ENCODE measurements at places on chromosomes 4 and X.

DNA sequence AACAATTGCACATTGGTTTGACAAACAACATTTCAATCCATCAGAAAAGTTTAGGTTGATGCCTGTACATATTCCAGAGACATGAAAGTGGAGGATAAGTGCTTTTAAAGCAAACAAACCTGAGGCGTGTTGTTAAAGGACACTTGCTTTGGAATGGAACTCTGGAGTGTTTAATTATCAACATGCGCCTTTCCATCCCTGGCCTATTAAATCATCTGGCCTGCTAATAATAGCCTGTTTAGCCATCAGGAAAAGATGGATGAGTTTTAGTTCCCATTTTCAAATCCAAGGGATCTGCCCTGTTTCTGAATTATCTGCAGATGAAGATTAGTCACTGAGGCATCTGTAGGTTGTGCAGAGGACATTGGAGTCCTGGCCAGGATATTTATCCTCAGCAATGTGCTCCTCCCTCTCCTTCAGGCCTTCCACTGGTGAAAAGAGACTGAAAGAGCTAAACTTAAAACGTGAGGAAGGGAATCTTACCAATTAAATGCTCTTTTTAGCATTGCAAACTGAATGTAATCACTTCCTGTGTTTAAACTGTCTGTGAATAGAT lies 388.9 kb downstream of the PPARGC1A start:
- DNase-seq = no peak

- no peak for DNase-seq
Observed at GRCh38 chrX:17550011-17550410, 175.0 kb downstream of the NHS start.

DNA sequence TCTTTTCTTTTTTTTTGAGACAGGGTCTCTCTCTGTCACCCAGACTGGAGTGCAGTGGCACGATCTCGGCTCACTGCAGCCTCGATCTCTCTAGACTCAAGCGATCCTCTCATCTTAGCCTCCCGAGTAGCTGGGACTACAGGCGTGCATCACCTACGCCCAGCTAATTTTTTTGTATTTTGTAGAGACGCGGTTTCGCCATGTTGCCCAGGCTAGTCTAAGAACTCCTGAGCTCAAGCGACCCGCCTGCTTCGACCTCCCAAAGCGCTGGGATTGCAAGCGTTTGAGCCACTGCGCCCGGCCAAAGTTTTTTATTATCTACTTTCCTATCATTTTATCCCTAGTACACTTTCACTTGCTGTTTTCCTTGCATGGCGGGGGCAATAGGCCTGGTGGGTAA lies 1.4 kb downstream of the UBA6 start:
- no peak for DNase-seq

DNA sequence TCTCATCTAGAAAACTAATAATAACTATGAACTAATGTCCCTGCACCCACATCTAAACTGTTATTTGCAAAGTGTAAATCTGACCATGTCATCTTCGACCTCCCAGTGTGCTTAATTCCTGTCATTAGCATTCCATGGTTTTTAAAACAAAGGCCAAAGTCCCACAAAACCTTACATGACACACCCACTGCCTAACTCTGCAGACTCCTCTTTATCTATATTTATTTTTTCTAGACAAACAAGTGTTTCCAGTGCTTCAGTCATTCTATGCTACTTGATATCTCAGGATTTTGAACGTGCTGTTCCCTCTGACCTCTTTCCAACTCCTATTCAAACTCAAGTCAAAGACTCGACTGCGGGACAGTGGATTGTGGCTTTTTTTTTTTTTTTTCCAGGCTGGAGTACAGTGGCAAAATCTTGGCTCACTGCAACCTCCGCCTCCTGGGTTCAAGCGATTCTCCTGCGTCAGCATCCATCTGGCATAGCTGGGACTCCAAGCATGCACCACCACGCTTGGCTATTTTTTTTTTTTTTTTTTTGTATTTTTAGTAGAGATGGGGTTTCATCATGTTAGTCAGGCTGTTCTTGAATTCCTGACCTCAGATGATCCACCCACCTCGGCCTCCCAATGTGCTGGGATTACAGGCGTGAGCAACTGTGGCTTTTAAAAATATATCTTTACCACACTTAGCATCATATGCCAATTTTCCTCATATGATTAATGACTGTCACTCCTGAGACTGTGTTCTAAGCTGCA lies 1511.0 kb downstream of the ARAP2 start:
- DNase-seq = no peak

DNA sequence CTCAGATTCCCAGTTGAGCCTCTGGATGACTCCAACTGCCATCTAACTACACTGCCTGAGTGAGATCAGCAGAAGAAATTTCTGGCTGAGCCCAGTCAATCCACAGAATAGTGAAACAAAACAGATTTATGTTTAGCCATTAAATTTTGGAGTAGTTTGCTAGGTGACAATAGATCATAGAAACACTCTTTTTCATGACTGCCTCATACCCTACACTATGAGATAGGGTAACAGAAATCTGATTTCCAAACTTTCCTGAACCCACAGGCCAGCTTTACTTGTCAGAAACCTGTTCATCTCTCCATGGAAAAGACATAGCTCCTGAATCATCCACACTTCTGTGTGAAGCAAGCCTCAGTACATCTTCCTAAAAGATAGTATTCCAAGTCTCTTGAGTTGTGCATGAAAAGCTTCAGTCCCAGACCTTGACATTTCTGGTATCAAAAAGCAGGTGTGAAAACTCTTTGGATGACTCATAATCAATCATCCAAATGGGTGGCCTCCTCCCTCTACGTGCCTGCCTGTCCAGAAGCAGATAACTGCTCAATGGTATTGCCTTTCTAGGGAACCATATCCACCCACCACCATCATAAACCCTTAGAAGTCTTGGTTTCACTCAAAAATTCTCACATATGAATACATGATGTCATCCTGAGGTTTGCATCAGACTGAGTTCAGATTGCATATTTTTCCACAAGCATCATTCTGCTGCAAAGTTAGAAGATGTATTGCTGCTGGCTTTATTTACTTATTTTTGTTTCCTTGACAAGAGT lies 47.5 kb upstream of the RAP2C start:
- DNase-seq = no peak

- no peak for DNase-seq
Observed at GRCh38 chr4:110869862-110870572, 247.1 kb upstream of the PITX2 start.

DNA sequence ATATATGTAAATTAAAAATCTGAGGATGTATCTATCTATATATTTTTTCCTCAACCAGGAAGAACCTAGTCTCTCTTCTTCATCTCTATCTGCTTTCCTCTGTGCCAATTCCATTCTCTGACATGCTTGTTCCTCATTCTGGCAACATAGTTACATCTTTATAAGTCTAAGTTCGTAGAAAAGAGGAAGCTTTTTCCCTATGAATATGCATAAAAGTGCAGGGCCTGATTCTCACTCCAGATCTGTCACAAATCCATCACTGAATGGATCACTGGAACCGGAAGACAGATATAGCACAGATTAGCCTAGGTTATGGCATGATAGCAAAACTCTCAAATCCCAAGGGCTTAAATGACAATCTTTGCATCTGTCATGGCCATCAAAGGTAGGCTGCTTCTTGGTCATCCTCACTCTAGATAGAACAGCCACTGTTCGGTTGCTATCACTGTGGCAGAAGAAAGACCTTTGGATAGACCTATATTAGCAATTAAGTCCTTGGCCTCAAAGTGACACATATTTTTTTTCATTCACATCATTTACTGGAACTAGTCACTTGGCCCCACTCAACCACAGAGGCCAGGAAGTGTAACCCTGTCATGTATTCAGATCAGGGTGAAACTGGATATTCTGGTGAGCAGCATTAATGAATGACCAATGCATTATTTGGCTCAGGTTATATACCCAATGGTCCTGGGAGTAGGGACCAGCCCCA lies 22.2 kb downstream of the DTHD1 start:
- DNase-seq = no peak

DNA sequence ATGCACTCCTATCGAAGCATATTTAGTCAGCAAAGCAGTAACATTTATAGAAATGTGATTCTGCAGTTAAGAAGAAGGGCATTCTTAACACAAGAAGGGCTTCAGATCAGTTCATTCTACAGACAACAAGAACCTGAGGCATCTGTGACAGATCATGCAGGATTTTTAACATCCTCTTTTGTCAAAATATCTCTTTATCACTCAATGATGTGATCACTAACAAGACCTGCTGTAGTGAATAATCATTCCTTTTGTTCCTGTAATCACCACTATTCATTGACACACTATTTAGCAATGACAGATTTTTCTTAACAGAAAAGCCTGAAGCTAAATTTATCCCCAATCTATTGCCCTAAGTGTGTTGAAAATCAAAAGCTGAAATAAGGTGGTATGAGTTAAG lies 47.8 kb upstream of the ARHGAP24 start:
- DNase-seq = no peak

DNA sequence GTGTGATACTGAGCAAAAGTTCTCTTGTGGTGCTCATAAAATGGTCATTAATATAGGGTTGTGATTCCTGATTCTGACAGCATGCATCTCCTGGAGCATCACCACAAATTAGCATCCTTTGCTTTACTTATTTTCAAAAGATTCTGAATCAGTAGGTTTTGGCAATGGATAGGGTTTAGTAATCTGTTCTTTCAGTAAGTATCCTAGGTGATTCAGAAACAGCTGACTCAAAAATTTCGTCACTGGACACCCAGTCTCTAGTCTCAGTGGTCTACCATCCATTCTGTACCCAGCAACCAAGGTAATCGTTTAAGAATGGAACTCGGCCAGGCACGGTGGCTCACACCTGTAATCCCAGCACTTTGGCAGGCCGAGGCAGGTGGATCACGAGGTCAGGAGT lies 4.1 kb downstream of the CBLL2 start:
- DNase-seq = no peak

- no peak for DNase-seq
Observed at GRCh38 chrX:120023259-120023658, 54.2 kb downstream of the RHOXF2B start.

GRCh38 chr4:88138561-88138960 lies 19.9 kb downstream of the ABCG2 start:
- DNase-seq = no peak

GRCh38 chr4:170827562-170828274 lies 738.0 kb upstream of the AADAT start:
- no peak for DNase-seq

DNA sequence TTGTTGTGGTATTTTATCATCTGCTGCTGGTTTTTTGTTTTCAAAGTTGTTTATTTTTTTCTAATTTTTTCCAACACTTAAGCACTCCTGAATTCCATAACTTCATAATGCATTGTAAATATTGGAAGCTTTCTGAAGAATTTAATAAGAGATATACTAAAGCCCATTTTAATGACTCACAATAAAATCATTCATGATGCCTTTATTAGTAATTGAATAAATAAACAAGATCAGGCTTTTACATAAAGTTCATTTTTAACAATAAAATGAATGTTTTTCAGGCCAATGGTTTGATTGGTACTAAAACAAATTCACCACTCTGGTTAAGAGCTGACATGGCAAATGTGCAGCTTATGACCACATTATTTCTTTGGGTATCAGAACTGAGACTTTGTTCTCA lies 408.2 kb upstream of the SMIM31 start:
- DNase-seq = no peak

- DNase-seq = no peak
Observed at GRCh38 chr4:91092398-91092980, 965.3 kb downstream of the CCSER1 start.

DNA sequence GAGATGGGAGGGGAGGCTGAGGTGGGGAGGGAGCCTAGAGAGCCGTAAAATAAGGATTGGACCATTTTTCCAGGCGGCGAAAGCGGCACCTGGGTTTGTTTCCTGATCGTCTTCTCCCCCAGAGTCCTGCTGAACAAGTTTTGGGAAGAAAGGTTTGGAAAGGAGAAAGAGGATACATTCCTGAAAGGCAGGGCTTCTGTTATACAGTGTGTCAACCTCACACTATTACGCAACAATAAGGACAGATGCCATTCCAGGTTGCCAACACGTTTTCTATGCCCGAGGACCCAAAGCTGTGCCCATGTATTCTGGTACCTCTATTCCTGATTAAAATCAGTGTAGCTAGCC lies 658 bp downstream of the SCOC start:
- DNase-seq = no peak

- no peak for DNase-seq
Observed at GRCh38 chr4:97587912-97588311, 555.4 kb downstream of the STPG2 start.

DNA sequence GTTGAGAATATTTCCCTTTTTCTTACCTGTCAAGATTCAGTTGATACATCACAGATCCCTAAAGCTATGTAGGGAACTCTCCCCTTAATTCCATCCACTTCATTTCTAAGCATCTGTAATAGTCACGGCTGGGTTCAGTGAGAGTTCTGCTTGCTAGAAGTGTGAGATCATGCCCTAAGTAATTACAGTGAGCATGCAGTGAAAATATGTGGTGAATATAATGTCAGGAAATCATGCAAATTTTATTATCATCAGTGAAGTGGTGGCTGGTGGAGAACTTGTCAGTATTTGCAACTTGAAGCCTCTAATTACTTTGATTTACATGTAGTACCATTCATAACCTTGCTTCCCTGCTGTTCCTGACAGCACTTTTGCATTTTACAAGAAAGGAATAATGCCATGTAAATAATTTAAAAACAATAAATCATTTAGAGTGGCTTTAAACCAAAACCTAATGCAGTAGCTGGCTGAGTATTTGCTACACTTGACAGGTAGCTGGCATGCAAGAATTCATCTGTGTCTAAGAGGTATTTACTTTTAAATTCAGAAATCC lies 28.3 kb upstream of the CFAP299 start:
- DNase-seq = no peak

GRCh38 chr4:16516796-16517439 lies 290.6 kb upstream of the TAPT1 start:
- DNase-seq = no peak

DNA sequence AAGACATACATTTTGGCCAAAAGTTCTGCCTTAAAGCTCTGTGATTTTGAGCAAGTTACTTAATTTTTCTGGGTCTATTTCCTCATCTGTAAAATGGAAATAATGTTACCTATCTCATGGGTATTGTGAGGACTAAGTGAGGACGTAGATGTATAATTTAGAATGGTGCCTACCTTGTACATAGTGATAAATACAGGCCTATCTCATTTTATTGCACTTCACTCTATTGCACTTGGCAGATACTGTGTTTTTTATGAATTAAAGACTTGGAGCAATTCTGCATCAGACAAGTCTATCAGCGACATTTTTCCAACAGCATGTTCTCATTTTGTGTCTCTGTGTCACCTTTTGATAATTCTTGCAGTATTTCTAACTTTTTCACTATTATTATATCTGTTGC lies 50.9 kb upstream of the RAB9B start:
- no peak for DNase-seq

DNA sequence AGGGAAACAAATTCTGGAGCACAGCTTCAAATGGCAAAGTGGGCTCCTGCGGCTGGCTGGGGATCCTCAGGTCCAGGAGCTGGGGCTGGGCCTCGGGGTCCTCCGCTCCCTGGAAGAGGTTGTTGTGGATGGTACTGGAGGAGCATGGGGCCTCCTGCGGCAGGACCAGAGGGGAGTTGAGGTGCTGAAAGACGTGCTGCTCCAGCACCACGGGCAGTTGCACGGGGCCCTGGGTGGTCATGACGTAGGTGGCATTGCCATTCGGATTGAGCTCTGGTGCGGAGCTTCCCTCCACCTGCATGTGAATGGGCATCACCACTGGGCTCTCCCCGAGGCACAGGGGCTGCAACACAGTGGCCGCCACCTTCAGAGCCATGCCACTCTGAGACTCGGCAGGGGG lies 59.7 kb downstream of the RAI2 start:
- DNase-seq = no peak
